ENCODE measurements at places on chromosomes 7 and 10. TPM values are rescaled to one million over a fixed set of nuclear protein-coding genes. Genes with fewer than 3 reads are reported as not detected.

The ZNF789 gene
- total RNA-seq, result 8.8 TPM

The TECPR1 gene
- 23.9 TPM for total RNA-seq

The CCL26 gene
- total RNA-seq, result not detected

The ERV3-1 gene
- total RNA-seq, result 38.8 TPM

The CADPS2 gene
- 50.8 TPM for total RNA-seq

The CABCOCO1 gene
- 2.1 TPM for total RNA-seq

The CNTNAP2 gene
- total RNA-seq, result 0.30 TPM
